ENCODE measurements at places on chromosomes 1 and 21.

DNA sequence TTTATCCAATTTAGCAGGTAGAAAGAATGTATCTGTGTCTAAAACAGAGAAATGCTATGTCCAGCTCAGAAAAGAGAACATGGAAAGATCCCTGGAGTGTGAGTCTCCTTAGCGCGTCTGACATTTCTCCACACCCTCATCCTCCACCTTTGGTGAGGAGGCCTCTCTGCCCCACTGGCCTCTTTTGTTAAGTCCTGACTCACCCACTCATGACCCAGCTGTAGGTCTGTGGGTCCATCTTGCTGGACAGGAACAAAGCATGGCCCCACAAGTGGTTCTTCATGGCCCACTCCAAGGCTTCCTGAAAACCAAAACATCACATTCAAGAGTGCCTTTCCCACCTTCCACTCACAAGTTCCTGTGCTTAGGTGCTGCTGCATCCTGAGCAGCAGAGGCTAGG lies 15.8 kb downstream of the SEC16B start:
- no peak for DNase-seq

GRCh38 chr1:237981223-237981622 lies 90.5 kb upstream of the ZP4 start:
- DNase-seq = no peak

- DNase-seq = no peak
These were observed 58.2 kb downstream of the ARHGEF10L start for GRCh38 chr1:17597651-17598050.

- no peak for DNase-seq
These were observed 866 bp upstream of the SORT1 start for GRCh38 chr1:109398343-109399225.

DNA sequence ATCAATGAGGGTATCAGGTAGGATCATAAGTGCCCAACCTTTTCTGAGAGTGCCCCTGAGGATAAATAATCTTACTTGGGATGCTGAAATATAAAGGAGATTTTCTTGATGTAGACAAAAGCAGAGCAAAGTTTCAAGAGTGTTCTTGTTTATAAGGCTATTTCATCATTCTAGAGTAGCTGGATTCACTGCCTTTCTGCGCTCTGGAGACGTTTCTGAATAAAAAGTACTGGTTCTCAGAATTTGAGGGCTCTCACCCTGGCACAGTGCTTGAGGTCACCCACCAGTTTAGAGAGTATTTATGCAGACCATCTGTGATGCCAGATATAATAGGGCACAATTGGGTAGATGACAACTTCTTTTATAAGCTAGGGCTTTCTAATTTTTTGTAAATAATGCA lies 103.3 kb downstream of the GDAP2 start:
- DNase-seq = no peak

- DNase-seq = no peak
These were observed 4.7 kb downstream of the ADGRB2 start for GRCh38 chr1:31759298-31760023.

DNA sequence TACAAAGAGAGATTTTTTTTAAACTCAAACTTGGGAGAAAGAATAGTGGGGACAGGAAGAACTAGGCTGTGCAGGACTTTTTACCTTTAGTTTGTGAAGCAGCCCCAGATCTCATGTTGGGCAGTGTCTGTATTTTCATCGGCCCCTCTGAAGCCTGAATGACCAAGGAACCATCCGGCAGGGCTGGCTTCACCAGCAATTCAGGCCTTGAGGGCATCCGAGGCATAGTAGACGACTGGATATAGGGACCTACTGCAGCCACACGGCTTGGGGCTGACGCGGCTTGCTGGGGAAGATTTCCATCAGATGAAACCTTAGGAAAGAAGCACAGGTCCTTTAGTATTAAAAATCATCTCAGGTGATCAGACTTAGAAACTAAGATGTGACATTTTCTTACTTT lies 43.7 kb downstream of the TP53BP2 start:
- no peak for DNase-seq

Measured in activated gamma-delta T cell (primary cell).